Activated T-cell treated with anti-CD3 and anti-CD28 coated beads, Interleukin-2, amount 50 U/mL, for 72 hours (primary cell): ENCODE measurements at places on chromosomes 5 and 9.

GRCh38 chr5:136064510-136064909 lies 35.7 kb downstream of the TGFBI start:
- DNase-seq = no peak

GRCh38 chr9:117787746-117788145 lies 83.5 kb downstream of the TLR4 start:
- no peak for DNase-seq

DNA sequence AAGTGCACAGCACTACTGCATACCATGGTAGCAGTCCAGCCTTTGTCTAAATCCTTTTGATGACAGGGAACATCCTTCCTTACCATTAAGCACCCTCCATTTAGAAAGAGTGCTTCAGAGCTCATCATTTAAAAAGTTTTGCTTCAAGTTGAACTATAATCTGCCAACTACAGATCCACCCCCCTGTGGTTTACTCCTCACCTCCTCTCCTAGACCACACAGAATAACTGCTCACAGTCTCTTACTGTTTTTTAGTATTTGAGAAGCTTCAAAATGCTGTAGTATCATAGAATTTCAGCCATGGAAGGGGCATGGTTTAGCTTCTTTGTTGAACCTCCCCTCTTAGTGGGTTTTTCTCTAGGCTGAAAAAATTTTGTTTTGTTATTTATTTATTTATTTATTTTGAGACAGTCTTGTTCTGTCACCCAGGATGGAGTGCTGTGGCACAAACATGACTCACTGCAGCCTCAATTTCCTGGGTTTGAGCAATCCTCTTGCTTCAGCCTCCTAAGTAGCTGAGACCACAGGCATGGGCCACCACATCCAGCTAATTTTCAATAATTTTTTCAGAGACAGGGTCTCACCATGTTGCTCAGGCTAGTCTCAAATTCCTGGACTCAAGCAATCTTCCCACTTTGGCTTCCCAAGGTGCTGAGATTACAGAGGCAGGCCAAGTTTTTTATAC lies 384.3 kb upstream of the RFX3 start:
- DNase-seq = no peak

- DNase-seq = no peak
Observed at GRCh38 chr5:34659168-34659567, 3.0 kb downstream of the RAI14 start.

DNA sequence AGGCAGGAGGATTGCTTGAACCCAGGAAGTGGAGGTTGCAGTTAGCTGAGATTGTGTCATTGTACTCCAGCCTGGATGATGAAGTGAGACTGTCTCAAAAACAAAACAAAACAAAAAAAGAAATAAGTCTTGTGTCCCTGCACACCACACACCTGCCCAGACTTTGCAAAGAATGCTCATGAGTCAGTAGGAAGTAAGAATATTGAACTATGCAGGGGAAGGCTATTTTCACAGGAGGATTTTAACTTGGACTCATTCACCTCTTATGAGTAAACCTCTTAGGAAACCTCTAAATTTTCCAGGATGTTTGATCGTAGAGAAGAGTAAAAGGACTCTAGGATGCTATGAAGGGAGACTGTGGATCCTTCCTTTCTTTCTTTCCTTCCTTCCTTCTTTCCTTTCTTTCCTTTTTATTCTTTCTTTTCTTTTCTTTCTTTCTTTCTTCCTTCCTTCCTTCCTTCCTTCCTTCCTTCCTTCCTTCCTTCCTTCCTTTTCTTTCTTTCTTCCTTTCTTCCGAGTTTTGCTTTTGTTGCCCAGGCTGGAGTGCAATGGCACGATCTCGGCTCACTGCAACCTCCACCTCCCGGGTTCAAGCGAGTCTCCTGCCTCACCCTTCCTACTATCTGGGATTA lies 96.7 kb upstream of the CLINT1 start:
- no peak for DNase-seq

DNA sequence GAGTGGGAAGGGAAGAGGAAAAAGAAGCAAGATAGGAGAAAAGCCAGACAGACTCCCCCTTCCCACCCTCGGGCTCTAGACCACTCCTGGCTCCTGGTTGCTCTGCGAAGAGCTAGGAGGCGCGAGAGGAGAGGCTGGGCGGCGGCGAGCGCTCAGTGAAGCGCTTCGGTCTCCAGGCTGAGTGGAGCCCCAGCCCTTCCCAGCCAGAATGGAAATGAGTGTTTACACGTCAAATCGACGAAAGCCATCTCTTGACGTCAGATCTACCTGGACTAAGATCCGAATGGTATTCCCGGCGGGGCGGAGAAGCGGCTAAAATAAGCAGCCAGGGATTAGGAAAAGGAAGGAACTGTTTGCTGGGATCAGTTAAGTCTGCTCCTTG lies at the start of gene PCSK1:
PCSK1 (minus strand) TSS at position 183 of the 382 bp plus-strand sequence. CDS start 206 bp downstream, outside the sequence.
- no peak for DNase-seq

- DNase-seq = peak; percentile 47
Observed at GRCh38 chr9:19976226-19976625, 187.4 kb upstream of the SLC24A2 start.

DNA sequence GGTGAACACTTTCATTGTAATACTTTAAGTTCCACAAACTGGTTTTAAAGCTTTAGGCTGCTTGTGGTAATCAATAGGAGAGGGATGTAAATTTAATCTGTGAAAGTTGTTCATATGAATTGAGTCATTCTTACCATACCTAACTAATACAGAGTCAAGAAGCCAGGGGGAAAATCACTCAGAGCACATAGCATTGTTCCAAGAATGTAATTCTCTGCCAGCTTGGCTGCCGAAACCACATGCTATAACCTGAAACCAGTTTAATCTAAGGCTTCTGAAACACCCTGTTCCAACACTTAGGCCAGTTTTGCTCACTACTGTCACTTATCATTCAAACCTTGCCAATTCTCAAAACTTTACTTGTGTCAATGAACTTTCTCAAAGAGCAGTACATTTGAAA lies 528.8 kb upstream of the GRAMD2B start:
- DNase-seq = no peak

- DNase-seq = no peak
Observed at GRCh38 chr5:113177225-113177624, 200.6 kb downstream of the DCP2 start.

- peak; percentile 42 for DNase-seq
Observed at GRCh38 chr5:132271251-132272246, 14.1 kb downstream of the PDLIM4 start.

- DNase-seq = no peak
Observed at GRCh38 chr9:655875-656274, 185.6 kb upstream of the DMRT1 start.

GRCh38 chr9:17204611-17205152 lies 69.8 kb downstream of the CNTLN start:
- no peak for DNase-seq
